NCI-H2081 treated with DMSO at 0.1 percent for 48 hours (cell line): ENCODE measurements at places on chromosomes 2 and 18.

GRCh38 chr18:32553640-32554365 is 83.1 kb upstream of the GAREM1 start:
- no peak for DNase-seq

DNA sequence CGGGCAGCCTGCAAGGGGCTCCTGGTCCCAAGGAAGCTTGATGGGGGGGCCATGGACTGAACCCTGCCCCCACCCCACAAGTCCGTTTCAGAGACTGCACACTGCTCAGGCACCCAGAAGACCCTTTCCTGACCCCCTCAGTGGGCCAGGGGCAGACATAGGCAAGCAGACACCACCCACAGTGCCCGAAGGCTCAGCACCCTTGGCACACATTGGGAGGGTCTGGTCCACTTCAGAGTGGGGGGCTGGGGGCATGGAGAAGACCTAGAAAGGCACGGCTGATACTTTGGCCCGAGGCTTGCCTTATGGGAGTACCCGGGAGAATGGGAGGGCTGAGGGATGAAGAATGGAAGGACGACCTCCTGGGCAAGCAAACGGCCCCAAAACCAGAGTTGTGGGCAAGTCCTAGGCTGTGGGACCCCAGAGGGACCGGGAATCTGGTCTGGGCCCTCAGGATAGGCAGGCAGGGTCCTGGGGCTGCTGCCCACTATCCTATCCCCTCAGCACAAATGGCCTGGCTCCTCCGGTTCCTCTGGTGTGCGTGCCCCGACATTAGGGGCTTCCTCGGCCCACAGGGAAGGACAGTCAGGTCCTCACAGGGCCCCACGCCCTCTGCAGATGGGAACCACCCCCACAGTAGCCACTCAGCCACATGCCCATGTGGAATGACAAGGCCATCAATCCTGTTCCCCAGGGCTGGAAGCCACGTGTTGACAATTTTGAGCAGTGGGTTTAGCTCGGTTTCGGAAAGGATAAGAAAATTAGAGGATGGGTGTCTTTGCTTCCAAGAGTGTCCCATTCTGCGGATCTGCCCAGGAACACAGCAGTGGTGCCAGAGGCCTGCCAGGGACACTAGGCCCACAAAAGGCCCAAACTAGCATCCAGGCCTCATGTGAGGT is 15.0 kb upstream of the GPC1 start:
- DNase-seq, result no peak

DNA sequence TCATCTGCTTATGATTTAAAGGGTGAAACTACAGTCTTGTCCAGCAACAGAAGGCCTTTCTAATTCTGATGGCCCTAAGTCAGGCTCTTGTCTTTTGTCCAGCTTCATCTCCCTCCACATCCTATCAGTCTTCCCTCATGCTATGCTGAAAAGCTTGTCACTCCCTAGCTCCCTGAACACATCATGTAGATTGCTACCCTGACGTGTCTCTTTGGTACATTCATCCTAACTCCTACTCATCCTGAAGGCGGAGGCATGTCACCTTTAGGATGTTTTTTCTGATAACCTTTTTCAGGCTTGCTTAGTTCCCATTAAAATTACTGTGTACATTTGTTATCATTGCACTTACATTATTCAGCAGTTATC is 78.4 kb upstream of the ARL5A start:
- no peak for DNase-seq

DNA sequence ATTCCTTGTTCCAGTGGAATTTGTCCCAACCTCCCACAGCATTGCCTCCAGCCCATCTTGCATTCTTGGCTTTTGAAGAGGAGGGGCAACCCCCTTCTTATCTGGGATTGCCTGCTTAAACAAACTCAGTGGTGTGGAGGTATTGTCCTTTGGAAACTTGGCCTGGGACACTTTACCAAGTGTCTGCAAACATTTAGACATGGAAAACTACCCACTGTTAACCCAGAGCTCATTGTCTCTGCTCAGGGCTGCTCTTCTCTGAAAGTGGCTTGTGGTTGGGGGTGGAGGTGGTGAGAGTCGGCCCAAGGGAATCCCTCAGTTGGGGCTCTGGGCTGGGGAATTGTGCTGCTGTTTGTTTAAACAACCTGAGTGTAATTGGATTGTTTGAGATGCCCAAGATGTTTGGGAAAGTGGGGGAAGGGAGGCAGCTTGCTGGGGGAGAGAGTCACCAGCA is 178.3 kb upstream of the GATA6 start:
- DNase-seq, result no peak

DNA sequence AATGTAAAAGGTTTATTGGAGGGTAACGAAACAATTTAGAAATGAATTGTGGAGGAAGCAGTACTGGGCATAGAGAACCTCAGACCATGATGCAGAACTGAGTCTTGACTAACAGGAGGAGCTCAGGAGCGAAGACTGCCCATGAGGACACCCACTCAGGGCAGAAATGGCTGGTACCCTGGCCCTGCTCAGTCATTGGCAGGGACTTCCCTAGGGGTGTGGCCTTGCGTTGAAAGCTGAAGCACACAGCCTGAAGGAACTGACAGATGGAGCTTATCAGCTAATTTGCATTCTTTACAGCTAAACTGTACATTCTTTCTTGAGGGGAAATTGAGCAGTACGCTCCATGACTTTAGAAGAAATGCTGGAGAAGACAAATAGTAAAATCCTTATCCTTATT is 57.1 kb downstream of the PDK1 start:
- DNase-seq, result no peak

GRCh38 chr2:74399785-74400184 is 19.7 kb upstream of the DCTN1 start:
- no peak for DNase-seq

DNA sequence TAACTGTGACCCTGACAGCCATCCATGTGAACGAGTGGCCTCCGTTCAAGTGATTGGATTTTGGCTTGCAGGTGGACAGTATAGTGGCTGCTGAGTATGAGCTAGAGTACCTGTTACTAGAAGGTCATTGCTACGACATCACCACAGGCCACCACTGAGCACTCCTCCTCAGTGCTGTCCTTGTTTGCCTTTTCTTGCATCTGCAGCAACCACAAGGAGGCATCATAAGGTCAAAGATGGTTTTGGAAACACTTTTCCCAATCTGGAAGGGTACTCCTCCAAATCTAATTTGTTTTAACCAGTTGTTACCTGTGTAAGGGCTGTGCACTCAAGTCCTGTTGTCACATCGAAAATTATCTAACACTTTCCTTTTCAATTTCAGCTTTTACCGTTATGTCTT is 81.2 kb downstream of the UGGT1 start:
- DNase-seq, result no peak

GRCh38 chr18:56112984-56113383 is 525.0 kb upstream of the TCF4 start:
- DNase-seq, result no peak

- DNase-seq, result no peak
Observed at GRCh38 chr2:39179974-39180960, 59.4 kb upstream of the SOS1 start.

- no peak for DNase-seq
Observed at GRCh38 chr2:239315308-239315707, 85.5 kb downstream of the HDAC4 start.
